ENCODE measurements at places on chromosomes 2 and 18.

- no peak for DNase-seq
These were observed 72.3 kb downstream of the FMNL2 start for GRCh38 chr2:152407204-152407721.

DNA sequence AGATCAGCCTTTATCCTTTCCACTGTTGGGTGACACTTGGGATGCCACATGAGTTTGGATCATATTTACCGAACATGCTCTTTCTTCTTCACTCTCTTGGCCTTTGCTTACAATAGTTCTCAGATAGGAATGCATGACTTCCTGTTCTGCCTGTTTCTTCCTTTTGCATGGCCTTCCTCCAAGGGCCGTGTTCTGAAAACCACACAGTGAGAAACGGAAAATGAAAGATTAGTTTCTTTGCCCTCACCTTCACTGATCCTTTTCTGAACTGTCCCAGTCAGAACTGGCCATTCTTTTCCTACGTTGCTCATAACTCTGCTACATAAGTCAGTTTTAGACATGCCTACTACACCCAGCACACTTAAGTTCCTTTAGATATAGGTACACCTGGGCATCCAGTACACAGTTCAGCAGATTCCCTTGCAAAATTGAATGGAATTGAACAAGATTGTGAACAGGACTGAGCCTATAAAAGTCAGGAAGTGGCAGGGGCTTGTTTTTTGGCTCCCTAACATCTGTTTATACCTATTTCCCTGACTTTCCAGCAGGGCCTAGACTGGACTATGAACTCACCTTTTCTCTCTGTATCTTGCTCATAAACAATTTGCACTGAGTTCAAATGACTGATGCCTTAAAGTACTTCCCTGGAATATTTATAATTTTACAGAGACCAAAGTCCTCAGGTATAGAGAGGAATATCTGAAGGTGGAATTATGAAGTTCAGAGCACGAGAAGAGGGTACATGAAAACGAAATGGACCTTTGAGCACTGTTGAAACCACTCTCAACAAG, 186.4 kb upstream of the ST6GAL2 start:
- no peak for DNase-seq

DNA sequence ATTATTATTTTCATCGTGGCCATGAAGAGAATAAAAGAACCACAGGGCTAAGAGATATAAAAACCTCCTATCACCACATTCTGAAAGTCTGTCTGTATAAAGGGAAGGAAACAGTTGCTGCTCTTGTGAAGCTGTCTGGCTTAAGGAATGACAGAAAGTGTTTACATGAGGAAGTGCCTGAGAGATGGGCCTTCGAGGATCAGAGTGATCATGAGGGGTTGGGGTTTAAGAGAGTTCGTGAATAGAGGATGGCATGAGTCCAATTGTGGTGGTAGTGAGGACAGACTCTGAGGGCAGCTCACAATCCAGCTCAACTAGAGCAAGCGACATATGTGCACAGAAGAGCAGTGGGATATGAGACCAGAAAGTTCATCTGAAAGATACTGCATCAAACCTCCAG, 65.8 kb upstream of the PIEZO2 start:
- DNase-seq: no peak

- no peak for DNase-seq
These were observed 10.8 kb downstream of the SNED1 start for GRCh38 chr2:241009191-241009590.

- no peak for DNase-seq
These were observed 193.7 kb upstream of the PIEZO2 start for GRCh38 chr18:11343096-11343495.

GRCh38 chr2:151381266-151381665, 23.9 kb downstream of the TNFAIP6 start:
- DNase-seq: no peak

GRCh38 chr2:106163948-106164545, 30.1 kb downstream of the UXS1 start:
- DNase-seq: no peak

DNA sequence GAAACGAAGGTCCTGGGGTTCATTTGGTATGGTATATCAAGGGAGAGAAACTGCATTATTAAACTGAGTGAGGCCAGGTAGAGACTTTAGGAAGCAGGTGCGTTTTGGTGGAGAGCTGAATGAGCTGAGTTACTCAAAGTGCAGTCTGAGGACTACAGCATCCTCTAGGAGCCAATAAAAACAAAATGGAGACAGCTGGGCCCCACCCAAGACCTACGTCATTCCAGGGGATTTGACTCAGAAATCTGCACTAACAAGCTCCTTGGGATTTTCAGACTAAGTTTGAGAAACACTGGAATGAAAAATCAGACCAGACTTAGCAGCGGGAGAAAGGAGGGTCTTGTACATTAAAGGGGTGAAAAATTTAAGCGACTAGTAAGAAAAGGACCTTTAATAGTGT, 131.5 kb downstream of the UXS1 start:
- DNase-seq: no peak

DNA sequence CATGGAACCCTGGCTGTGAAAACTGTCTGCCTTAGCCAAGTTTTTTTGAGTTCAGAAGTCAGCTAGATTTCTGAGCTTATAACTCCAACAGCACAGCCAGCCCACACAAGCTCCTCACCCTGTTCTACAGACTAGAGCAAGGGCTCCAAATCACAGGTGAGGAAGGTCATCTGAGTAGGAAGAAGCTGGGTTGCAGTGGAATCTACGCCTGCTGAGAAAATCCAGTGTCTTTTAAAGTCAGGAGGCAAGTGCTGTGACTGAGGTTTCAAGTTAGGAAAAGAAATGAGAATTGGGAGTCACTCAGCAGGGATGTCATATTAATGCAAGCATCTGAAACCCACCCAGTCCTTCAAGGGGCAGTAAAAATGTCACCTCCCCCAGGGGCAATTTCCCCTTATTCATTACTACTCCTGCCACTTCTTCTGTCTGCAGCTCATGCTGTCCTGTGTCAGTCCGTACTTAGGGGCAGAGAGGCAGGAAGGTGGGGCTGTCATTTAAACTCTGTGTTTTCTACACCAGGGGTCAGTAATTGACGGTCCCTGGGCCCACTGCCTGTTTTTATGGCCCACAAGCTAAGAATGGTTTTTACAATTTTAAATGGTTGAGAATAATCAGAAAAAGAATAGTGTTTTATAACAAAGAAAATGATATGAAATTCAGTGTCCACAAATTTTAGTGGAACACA, 551.1 kb downstream of the BCL11A start:
- DNase-seq: no peak

DNA sequence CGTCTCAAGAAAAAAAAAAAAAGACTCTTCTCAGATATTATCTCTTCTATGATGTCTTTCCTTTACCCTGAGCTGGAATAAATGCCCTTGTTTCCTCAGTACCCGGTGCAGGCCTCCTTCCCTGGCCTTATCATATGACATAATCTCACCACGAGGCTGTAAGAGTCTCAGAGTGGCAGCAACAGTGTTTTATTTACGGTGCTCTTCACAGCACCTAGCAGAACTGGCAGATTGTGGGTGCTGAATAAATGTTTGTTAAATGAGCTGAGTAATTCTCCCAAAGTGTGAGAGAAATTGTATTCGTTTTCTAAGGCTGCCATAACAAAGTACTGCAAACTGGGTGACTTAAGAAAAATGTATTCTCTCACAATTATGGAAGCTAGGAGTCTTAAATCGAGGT, 82.8 kb upstream of the CD28 start:
- no peak for DNase-seq

- no peak for DNase-seq
These were observed 201.4 kb upstream of the CYP26B1 start for GRCh38 chr2:72349016-72349415.

DNA sequence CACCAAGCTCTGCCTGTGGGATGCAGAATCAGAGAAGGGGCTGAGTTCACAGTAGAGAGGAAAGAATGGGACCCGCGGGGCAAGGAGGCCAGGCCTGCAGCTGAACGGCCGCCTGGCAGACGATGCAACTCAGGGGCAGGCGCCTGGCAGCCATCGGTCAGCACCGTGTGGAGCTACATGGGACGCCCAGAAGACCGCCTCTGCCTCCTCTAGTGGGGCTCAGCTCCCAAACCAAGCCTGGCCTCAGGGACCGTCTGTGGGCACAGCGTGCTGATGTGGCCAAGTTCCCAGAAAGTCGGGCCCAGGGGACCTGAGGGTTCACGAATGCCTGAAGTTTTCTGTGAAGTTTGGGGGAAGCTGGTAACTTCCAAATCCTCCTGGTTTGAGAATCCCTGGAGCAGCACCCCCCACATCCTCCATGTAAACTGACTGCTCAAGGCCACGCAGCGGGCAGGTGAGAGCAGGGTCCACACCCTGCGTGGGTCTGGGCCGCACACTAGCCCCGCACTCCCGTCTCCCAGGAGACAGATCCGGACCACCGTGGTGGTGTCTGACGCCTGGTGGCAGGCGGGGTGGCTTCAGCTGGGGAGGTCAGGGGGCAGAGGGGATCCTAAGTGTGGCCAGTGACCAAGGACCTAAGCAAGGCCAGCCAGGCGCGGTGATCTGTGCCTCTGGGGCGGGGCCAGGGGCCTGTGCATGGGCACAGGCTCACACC, 14.6 kb downstream of the SNORC start:
- no peak for DNase-seq

DNA sequence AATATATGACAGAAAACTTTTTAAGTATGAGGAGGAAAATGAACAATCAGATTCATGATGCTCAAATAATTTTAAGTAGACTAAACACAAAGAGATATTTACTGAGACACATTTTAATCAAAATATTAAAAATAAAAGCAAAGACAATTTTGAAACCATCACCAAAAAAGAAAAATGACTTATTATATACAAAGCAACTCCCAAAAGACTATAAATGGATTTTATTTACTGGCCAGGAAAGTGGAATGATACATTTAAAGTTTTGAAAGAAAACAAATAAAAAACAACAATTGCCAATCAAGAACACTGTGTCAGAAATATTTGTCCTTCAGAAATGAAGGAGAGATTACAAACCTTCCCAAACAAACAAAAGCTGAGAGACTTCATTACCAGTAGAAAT, 968.5 kb upstream of the CELF4 start:
- DNase-seq: no peak

DNA sequence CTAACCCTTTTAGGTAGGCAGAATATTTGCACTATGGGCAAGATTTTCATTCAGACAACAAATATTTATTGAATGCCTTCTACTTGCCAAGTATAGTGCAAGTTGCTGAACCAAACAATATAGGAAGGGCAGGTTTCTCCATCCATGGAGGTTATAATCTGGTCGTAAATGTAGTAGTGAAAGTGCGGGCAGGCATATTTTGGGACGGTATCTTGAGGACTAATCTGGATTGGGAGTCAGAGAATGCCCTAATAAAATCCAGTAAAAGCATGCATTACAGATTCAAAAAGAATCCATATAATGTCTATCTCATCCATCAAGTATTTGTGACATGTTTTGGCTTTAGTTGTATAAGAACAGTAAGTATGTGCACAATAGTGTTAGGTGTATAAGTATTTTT, 1.7 kb upstream of the NDUFV2 start:
- no peak for DNase-seq

- no peak for DNase-seq
These were observed 189.7 kb downstream of the LRRTM1 start for GRCh38 chr2:80114812-80115211.

DNA sequence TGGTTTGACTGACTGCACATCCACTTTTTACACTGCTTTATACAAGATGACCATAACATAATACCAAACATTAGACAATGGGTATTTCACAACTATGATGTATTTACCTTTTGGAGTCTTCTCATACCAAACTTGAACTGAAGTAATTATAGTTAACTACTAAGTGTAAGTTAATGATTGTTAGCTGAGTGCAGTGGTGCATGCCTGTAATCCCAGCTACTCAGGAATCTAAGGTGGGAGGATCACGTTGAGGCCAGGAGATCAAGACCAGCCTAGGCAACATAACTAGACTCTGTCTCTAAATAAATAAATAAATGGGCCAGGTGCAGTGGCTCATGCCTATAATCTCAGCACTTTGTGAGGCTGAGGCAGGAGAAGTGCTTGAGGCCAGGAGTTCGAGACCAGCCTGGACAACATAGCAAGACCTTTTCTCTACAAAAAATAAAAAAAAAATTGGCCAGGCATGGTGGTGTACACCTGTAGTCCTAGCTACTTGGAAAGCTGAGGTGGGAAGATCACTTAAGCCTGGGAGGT, 44.9 kb upstream of the ORC2 start:
- no peak for DNase-seq

DNA sequence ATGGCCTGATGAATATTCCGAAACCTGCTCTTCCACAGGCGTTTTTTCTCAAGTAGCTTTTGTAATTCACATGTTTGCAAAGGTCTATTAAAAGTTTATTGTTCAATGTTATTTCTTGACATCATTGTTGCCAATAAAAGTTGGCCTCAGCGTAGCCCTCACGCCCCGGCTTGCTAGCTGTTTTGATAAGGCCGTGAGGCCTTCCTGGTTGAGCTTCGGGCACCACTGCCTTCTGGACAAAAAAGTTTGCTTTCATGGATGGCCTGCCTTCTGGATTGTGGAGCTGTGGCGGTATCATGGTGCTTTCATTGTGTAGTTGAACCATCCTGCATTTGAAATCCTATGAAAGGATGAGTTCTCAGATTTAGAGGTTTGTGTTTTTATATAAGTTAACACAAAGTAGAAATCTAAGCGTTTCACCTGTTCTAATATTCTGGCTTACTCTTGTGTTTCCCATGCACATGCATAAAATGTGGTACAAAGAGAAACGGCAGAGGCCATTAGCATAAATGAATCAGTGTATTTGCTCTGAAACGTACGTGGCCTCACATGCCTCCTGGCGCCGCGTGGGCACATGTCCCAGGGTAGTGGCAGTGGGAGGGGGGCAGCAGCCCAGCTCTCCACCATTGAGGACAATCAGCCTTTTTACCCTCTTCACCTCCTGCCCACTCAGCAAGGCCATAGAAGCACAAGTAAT, 134.5 kb downstream of the NCK2 start:
- DNase-seq: no peak

DNA sequence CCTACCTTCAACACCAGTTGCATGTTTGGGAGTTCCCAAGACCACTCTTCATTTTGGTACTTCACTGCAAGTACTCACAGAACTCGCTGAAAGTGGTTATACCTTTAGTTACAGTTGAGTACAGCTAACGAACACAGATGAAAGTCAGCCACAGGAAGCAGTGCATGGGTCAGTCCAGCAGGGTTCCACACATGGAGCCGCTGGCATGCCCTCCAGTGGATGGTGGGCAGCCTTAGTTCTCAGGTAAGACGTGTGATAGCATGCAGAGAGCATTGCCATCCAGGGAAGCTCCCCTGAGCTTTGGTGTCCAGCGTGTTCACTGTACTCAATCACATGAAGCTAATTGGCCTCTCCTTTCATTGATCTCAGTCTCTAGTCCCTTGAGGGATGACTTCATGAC, 815.3 kb downstream of the RNF144A start:
- no peak for DNase-seq

DNA sequence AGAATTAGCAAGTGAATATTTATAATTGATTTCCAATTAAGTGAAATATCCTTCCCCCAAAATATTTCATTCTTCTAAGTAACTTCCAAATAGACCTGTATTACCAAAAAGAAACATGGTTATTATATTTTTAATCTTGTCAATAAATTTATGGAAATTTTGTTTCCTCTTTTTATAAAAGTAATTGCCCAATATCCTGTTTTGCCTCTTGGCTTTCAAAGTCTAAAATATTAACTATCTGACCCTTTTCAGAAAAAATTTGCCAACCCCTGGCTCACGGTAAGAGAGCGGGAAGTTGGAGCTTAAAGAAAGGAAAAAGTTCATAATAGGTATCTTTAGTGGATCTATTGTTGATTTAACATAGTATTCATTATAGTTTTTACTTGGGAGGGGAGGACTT, 20.4 kb upstream of the SANBR start:
- DNase-seq: no peak

GRCh38 chr2:37100054-37100453, 15.7 kb downstream of the GPATCH11 start:
- DNase-seq: no peak

Measured in stimulated activated CD8-positive, alpha-beta memory T cell treated with anti-CD3 and anti-CD28 coated beads, Interleukin-4, amount 100 ng/mL, for 1 hour (primary cell).